Erythroblast (primary cell): ENCODE measurements at places on chromosomes 5 and 9.

GRCh38 chr9:95880021-95880690, 4.7 kb downstream of the ERCC6L2 start:
- DNase-seq, result no peak

DNA sequence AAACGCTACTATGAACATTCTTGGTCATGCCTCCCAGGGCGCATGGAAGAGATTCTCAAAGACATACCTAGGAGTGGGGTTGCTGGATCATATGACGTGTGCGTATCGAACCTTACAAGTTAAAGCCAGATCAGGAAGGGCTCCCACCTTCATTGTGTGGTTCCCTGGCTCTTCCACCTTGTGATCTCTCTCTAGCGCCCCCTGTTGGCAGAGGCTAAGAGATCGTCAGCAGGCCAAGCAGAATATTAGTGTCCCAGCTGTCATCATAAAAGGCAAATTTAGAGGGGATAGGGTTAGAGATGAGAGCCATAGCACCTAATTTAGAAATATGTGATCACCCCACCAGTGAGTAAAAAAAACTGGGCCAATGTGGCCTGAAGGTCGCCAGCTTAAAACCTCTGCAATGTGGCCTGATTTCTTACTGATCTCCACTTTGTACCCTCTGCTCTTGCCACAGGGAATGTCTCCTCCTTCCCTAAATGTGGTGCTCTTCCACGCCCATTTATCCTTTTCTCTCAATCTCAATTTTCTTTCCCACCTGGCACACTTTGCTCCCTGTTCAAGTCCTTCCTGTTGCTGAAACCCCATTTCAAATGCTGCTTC, 91.7 kb upstream of the SHB start:
- DNase-seq, result peak; percentile 83

DNA sequence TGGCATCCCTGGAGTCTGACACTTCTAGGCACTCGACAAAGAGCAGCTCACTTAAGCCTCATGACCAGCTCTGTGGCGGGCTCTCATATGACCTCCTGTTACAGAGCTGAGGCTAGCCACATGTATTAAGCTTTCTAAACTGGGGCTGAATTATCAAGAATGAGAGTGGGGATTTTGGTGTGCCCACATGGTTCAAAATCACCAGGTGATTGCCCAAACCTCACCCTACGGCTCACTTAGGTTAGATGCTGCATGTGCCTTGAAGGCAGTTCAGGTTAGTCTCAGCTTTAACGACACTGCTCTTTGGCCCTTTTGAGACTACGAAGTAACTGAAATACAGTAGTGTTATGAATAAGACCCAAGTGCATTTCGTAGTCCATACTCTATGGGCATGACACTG, 39.4 kb upstream of the SMIM32 start:
- no peak for DNase-seq

- no peak for DNase-seq
Observed at GRCh38 chr5:127609957-127610356, 38.9 kb upstream of the CTXN3 start.

- DNase-seq, result no peak
Observed at GRCh38 chr5:131316026-131316425, 52.2 kb downstream of the CDC42SE2 start.

DNA sequence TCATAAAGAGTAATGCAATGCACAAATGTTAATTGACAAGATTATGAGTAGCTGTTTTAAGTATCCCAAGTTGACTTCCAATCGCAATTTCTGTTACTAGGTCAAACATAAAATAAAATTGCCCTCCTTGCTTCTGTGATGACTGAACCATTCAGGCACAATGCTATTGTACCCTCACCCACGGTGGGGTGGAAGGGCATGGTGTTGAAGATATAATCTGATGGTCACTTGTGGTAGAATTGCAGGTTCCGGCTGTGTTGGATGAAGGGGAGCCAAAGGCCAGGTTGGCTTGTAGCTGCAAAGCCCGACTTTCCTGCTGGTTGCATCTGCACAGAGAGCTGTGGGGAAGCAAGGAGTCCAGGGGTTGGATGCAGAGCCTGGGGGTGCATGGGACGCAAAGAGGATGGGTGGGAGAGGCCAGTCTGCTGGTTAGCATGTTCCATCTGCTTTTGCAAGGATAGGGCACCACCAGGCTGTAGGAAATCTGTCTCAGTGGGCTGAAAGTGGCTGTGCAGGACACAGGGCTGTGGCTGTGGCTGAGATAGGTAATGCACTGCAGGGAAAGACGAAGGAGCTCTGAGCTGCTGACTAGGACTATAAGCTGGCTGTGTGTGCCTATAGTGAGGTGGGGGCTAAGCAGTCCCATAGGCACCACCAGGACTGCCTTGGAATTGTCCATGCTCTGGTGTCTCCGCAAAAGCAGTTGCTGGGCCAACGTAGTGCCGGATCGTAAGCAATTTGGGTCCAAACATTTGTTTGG, 31.5 kb upstream of the PUM3 start:
- DNase-seq, result no peak

DNA sequence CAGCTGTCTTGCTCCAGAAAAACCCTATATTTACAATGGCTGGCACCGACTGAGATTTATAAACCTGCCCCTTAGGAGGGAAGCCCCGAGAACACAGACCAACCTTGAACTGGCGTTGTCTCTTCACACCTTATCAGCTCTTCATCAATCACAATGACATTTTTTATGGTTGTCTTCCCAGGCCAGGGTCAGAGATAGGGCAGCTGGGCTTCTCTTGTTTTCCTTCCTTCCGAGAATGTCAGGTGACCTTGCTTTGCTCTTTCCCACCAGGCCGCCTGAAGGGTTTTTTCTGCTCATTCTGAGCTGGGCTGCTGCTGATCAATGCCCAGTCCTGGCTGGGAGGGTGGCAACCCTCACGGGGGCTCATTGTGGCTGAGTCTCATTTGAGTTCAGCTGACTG, 619.1 kb downstream of the CCDC171 start:
- no peak for DNase-seq

DNA sequence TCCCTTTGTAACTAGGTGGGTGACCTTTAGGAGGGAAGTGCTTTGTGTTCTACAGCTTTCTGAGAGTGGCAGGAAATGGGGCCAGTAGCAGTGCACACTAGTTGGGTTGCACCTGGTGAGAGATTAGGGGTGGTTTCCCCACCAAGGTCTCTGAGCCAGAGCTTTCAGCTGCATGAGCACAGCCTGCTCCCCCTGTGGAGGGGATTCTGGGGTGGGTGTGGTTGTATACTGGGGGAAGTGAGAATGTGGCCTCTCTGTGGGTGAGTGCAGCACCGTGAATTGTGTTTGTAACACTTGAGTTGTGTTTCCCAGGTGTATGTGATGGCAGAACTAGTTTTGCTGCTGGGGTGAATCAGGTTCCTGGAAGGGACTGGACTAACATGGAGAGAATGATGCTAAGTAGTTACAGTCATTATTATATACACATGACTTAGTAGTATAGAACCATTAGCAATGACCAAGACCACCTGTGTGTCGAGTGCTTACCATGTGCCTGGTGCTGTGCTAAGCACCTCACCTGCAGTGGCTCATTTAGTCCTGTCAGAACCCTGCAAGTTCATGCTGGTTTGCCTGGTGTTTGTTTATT, 11.8 kb upstream of the CXXC5 start:
- peak; percentile 50 for DNase-seq

DNA sequence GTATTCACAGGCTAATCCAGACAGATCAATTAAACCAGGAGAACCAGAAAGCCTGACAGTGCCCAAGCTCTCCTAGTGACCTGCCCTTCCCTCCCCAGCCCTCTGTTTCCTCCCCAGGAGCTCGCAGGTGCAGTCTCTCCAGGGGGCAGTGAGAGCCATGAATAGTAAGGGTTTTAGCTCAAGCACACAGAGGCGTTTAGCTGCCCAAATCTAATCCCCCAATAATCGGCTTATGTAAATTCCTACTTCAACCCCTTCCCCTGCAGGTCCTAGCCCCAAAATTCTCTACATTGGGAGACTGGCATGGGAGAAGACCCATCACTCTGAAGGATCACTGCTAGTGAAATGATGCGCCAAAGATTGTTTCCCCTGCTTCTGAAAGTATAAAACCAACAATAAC, 10.5 kb upstream of the TAL2 start:
- DNase-seq, result no peak

DNA sequence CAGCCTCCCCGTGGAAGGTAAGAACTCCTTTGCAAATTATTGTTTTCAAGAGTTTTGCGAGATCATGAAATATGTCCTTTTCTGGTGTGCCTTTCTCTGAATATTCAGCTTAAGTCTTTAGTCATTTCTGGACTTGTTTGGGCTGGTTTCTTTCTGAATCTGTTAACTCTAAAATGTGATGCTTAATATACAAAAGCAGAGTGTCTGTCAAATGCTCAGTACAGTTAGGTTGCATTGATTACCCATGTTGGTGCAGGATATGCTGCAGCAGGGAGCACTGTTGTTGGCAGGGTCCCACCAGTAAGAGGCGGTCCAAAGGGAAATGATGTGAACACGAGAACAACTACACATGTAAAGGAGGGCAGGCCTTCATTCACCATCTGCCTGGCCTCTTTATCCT, 47.7 kb downstream of the SPTAN1 start:
- DNase-seq, result no peak

DNA sequence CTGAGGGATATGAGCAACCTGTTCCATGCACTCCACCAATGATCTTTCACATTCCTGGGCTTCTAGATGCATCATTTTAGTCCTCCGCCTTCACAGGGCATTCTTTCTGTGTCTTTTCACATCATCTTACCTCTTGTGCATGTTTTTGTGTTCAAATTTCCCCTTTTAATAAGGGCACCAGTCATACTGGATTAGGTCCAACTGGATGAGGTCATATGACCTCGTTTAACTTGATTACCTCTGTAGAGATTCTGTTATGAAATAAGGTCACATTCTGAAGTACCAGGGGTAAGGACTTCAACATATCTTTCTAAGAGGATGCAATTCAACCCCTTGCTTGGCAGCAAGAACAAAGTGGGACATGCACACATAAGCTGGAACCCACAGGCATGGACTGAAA, 335.3 kb upstream of the TLE4 start:
- no peak for DNase-seq

GRCh38 chr9:117938896-117939295, 234.7 kb downstream of the TLR4 start:
- DNase-seq, result no peak

- DNase-seq, result no peak
Observed at GRCh38 chr5:59732301-59732700, 161.2 kb downstream of the PDE4D start.

GRCh38 chr5:174951151-174951780, 226.9 kb downstream of the MSX2 start:
- peak; percentile 67 for DNase-seq

DNA sequence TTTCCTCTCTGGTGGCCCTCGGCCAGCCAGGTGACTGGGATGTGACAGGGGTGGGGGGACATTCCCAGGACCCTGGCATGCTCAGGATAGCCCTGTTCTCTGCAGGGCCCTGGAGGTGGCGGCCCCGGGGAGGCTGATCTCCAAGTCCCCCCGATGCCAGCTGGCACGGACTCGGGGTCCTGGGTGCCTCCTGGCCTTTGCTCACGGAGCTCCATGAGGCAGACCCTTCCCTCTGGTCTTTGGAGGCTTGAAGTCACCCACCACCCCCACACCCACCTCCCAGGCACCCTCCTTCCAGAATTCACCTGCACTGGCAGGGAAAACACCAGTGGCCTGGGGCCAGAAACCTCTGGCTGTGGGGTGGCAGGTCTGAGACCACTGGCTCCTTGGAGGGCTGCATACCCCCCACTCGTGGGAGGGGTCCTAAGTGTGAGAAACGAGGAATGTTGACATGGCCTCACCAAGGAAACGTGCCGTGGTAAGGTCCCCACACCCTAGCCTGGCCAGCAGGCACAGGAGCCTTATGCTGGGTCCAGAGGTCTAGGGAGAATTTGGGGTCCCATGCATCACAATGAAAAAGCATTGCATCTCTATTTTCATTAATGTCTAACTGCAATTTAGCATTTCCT, 130.8 kb upstream of the FAM120A start:
- no peak for DNase-seq

GRCh38 chr5:151739395-151739794, 19.0 kb downstream of the ATOX1 start:
- DNase-seq, result no peak

DNA sequence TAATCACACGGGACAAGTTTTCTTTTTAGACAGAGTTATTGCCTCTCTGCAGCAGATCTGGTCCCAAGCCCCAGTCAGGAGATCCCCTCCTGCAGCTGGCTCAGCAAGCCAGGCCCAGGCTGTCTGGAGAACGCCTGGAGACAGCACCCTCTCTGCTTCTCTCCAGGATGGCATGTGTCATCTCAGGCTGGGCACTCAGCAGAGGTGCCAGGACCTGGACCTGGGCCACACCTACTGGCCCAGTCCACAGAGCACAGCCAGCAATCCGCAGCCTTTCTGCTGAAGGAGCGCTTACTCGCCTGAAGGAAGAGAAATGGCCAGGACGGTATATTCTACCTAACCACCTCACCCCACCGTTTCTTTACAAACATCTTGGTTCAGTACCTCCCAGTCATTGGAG, 4.7 kb upstream of the TBC1D9B start:
- no peak for DNase-seq

GRCh38 chr5:123294544-123294943, 128.7 kb downstream of the CEP120 start:
- DNase-seq, result no peak

DNA sequence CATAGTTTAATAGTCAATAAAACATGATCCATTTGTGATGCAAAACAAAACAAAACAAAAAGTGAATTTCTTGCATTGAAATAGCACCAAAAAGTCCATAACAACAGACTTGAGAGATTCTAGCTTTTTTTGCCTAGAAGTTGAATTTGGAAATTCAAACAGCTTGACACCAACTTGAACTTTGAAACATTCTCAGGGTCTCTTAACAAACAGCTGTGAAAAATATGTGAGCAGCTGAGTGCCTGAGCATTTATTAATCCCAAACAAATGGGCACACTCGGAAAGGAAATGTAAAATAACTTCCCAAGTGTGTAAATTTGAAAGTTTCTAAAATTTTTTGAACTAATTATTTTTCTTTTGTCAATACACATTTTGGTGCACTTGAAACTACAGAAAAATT, 56.0 kb upstream of the HMHB1 start:
- DNase-seq, result no peak

DNA sequence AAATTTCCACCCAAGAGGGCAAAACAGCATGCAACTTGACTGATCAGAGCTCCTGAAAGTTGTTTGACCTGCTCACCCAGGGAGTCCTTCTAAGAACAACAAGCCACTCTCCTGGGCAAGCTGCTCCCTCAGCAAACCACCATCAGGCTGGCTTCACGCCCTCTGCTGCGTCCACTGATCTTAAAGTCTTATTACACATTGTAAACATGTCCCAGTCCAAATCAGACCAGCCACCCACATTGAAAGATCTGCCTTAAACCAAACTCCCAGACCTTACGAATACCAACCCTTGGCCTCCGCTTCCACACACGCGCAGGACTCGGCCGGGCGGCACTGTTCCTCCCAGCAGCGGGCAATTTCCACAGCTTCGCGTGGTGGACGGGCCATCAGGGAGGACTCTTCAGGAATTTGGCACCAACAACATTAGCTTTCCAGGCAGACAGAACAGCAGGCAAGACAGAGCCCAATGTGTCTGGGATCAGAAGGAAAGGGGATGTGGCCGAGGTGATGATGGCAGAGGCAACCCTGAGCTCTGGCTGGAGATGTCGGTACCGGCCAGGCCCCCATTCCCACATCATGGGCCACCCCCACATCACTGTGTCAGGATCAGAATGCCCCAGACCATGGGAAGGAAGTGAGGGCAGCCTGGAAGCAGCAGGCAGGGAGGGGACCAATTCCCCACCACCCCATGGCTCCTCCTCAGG, 56.8 kb downstream of the SEMA4D start:
- DNase-seq, result no peak
